CD4-positive, alpha-beta T cell treated with Interleukin-21 for 1 hour (primary cell): ENCODE measurements at places on chromosomes 7 and 10.

DNA sequence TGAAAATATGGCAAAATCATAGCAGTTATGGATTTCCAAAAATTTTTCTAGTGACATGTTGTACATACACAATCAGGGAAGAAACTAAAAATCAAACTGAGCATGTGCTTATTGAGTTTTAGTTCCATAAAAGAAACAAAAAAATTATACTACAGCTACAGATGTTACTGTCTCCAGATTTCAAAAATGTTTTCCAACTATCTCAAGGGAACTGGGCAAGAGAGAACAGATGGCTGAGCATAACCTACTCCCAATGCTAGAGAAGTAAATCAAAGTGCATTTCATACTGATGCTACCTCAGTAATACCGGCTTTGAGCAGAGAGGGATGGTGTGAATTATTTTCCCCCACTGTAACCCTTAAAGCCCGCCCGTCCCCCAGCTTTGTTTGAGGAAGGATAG is 40.7 kb upstream of the KMT2C start:
- DNase-seq, result no peak

DNA sequence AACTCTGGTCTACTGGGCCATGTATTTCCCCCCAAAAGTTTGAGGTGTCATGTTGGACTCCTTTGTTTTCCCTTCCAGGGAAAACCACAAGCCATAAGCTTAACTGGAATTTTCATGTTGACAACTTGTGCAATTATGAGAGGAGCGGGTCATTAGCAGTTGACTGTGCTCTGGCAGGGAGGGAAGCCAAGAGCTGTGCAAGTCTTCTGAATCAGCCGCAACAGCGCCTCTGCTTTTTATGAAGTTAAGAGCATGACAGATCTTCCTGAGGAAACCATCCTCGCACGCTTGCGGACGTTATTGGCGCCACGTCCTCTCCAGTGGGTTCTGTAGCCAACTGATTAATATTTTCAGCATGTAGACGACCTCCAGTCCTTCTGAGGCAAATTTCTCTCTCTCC is 148.7 kb upstream of the MKI67 start:
- DNase-seq, result no peak

GRCh38 chr7:97499204-97499603 is 232.7 kb upstream of the TAC1 start:
- DNase-seq, result no peak

GRCh38 chr10:92239151-92239599 is 51.7 kb downstream of the CPEB3 start:
- no peak for DNase-seq

DNA sequence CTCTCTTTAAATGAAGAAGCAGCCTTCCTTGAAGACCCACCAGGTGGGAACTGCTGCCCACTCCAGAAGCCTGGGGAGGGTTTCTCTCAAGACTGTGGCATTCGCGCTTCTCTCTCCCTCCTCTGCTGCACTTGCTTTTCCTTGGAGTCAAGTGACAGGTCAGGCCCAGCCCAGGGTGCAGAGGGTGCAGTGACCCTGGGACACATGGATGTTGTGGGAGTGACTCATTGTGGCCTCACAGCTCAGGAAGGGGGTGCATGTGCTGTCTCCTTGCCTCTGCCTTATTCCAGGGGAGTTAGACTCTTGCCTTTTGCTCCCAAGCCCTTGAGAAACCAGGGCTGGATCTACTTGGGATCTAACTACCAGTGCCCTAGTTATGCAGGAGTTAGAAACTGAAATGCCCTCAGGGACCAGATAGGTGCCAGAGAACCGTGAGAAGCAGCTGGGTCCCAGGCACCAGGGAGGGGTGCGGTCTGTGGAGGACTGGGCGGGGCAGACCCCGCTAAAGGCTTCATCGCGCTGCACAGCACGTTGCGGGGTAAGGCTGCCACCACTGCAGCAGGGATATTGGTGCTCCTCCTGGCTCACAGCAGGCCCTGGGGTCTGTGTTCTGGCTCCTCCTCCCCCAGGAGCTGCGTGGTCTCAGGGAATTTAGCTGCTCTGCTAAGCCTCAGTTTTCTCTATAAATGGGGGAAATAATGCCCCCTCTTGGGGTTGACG is 11.4 kb downstream of the FAM241B start:
- no peak for DNase-seq

DNA sequence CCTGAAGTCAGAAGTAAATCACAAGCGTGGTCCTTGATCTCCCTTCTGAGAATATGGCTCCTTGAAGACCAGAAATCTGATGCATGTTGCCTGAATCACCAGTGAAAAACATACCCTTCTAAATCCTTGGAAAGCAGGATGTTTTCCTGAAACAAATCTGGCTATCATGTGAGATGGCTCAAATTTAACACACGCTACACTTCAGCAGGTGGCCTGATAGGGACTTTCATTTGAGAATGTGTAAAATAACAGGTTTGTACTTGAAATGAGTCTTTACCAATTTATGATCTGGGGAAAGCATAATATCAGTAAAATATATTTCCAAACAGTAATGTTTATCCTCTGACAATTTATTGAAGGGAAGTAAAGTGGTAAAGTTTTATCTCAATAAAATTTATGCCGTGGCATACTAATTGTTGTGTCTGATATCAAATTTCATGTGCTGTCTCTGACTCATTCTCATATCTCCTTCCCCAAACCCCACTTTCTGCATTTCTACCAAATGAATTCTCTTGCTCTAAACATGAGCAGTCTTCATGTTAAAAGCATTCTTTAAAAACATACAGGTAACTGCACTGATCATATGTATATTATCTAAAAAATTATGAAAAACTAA is 17.4 kb downstream of the CYP3A4 start:
- DNase-seq, result no peak

GRCh38 chr10:104403636-104404035 is 50.0 kb downstream of the CFAP58 start:
- DNase-seq, result no peak

- no peak for DNase-seq
Observed at GRCh38 chr10:104374591-104374990, 21.0 kb downstream of the CFAP58 start.

DNA sequence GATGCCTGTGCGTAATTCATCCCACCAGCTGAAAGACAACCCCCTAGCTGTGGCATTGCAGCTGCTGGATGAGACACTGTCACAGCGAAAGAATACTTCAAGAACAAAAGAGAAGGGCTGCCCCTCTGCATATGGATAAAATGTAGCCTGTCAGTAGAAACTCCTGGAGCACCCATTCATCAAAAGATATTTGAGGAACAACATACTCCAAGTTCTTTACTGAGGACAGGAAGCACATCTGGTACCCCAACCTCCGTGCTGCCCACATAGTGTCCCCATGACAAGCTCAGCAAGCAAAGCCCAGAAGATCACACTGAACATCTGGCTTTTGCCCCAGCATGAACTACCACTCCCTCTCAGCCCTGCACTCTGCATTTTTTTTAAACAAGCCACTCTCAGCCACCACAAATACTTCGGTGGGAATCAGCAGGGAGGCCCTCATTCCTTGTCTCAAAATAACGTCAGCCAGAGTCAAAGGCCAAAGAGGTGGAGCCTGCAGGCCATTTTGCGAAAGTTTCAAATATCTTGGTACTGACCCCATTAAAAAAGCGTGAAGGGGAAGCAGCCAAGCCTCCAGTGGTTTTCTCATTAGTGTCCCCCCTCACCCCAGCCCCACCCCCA is 1.7 kb downstream of the CREB3L2 start:
- DNase-seq, result no peak

GRCh38 chr10:64859911-64860310 is 1338.7 kb downstream of the REEP3 start:
- DNase-seq, result no peak

DNA sequence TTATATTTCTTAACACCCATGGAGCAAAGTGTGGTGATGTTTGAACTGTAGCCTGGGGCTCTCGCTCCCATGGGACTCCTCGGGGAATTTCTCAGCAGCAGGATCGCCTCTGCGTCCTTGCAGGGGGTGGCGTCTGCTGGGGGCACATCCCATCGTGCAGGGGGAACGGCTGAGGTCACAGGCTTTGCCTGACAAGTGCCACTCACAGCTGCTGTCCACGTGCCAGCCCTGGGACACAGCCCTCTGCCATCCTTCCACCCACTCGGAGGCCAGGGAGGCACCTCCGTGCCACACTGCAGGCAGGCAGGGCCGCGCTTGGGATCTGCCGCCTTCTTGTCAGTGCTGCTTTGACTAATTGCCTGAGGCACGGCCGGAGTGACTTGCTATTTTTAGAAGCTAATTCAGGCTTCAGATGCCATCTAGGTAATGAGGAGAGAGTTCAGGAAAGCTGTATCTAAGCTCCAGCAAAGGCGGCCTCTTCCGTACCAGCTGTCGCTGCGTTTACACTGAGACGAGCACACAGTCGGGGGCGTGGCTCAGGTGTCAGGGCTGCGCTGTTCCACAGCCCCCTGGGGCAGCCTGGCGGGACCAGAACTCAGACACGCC is 45.7 kb downstream of the PITRM1 start:
- no peak for DNase-seq

DNA sequence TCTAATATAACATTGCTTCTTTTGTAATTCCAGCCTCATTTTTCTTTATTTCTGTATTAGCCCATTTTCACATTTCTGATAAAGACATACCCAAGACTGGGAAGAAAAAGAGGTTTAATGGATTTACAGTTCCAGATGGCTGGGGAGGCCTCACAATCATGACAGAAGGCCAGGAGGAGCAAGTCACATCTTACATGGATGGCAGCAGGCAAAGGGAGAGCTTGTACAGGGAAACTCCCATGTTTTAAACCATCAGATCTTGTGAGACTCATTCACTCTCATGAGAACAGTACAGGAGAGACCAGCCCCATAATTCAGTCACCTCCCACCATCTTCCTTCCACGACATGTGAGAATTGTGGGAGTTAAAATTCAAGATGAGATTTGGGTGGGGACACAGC is 510.3 kb downstream of the CNTNAP2 start:
- no peak for DNase-seq

DNA sequence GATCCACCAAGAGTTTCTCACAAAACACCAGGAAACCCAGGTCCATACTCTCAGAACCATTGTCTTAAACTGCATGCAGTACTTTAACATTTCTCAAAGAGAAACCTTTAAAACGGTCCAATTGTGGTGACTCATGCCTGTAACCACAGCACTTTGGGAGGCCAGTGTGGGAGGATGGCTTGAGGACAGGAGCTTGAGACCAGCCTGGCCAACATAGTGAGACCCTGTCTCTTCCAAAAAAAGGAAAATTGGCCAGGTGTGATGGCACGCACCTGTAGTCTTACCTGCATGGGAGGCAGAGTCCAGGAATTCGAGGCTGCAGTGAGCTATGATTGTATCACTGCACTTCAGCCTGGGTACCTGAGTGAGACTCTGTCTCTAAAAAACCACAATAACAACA is 97.5 kb upstream of the OIT3 start:
- no peak for DNase-seq

DNA sequence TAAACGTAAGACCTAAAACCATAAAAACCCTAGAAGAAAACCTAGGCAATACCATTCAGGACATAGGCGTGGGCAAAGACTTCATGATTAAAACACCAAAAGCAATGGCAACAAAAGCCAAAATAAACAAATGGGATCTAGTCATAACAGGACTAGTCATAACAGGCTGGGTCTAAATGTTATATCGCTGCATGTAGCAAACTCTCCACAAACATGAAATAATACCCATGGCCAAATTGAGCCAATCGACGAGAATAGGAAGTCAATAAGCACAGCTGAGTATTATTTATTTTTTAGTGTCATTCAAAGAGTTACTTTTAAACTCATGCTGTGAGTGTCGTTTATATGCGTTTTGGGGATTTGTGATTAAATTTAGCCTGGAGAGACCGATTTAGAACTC is 225.1 kb downstream of the TFEC start:
- DNase-seq, result no peak

DNA sequence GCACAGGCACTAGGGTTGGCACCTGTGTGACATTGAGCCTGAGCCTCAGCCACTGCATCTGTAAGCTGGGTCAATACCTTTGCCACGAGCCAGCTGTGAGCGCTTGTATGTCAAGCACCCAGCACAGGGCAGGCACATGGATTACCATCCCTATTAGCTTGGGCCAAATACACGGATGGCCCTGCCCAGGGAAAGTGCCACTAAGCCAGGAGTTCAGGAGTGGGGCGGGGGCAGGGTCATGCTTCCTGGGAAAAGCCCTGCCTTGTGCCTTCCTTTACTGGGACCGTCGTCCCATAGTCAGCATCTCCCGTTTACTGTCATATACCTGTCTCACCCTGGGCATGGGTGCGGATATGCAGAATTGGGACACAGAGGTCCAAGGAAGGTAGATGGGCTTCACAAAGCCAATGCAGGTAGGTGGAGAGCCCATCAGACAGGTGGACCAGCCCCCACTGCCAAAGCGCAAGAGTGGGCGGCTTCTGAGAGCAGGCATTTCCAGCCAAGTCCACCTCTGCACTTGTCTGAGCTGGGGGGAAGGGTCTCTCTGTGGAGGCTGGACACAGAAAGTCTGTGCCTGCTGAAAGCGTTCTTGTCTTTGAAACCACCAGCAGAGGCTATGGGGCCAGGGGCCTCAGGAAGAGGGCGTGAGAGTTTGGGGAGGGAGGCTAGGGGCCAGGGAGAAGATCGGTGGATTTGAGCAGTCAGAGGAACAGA is 72.6 kb downstream of the VWA2 start:
- DNase-seq, result no peak
